ENCODE measurements at places on chromosomes 3 and 15.

GRCh38 chr15:51365417-51365816, 24.0 kb downstream of the GLDN start:
- no peak for DNase-seq

- DNase-seq = no peak
Measured at GRCh38 chr15:67396114-67396513, 124.8 kb upstream of the C15orf61 start.

DNA sequence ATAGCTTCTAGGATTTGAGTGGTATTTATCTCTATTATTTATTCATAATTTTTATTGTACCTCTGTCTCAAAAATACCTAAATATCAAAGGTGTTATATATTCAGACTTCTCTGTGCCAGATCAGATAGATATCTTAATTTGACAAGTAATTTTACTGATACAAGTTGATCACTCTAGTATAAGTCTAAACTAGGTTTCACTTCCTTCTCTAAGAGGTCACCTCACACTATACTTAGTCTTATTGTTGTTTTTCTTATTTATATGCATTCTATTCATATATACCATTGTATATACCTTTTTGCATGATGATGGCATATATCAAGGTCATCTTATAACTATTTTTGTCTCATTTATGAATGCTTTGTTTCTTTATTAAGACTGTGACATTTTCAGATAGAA, 26.4 kb upstream of the HGD start:
- no peak for DNase-seq

- no peak for DNase-seq
Measured at GRCh38 chr15:78929536-78930264, 15.1 kb downstream of the CTSH start.

GRCh38 chr15:39621210-39621609, 40.3 kb downstream of the THBS1 start:
- DNase-seq = no peak

Data from stimulated activated CD4-positive, alpha-beta T cell treated with anti-CD3 and anti-CD28 coated beads, TNF-alpha, amount 100 ng/mL, for 1 hour (primary cell).